Stimulated activated CD8-positive, alpha-beta memory T cell treated with anti-CD3 and anti-CD28 coated beads, Interleukin-4, amount 100 ng/mL, for 1 hour (primary cell): ENCODE measurements at places on chromosomes 4 and X.

DNA sequence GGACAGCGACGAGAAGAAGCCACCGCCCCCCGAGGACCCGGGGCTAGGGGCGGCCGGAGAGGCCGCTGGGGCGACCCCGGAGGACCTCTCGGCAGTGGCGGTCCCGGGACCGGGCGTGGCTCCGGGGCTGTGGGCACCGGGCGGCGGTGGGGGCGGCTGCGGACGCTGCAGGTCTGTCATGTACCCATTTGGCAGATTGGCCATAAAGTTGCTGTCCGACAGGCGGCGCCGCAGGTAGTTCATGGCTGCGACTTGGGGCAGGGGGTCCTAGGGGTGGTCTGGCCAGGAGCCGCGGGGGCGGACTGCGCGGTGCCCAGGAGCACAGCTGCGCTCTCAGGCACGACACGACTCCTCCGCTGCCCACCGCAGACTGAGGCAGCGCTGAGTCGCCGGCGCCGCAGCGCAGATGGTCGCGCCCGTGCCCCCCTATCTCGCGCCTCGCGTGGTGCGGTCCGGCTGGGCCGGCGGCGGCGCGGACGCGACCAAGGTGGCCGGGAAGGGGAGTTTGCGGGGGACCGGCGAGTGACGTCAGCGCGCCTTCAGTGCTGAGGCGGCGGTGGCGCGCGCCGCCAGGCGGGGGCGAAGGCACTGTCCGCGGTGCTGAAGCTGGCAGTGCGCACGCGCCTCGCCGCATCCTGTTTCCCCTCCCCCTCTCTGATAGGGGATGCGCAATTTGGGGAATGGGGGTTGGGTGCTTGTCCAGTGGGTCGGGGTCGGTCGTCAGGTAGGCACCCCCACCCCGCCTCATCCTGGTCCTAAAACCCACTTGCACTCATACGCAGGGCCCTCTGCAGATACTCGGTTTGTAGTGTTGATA is at the start of gene SYN1:
TSS of gene SYN1 (minus strand) at position 372 of the 817 bp plus-strand sequence. CDS start at position 243, 129 bp downstream.
- DNase-seq = peak; percentile 26

- no peak for DNase-seq
Observed at GRCh38 chr4:139665079-139665689, 435 bp upstream of the MGST2 start.

DNA sequence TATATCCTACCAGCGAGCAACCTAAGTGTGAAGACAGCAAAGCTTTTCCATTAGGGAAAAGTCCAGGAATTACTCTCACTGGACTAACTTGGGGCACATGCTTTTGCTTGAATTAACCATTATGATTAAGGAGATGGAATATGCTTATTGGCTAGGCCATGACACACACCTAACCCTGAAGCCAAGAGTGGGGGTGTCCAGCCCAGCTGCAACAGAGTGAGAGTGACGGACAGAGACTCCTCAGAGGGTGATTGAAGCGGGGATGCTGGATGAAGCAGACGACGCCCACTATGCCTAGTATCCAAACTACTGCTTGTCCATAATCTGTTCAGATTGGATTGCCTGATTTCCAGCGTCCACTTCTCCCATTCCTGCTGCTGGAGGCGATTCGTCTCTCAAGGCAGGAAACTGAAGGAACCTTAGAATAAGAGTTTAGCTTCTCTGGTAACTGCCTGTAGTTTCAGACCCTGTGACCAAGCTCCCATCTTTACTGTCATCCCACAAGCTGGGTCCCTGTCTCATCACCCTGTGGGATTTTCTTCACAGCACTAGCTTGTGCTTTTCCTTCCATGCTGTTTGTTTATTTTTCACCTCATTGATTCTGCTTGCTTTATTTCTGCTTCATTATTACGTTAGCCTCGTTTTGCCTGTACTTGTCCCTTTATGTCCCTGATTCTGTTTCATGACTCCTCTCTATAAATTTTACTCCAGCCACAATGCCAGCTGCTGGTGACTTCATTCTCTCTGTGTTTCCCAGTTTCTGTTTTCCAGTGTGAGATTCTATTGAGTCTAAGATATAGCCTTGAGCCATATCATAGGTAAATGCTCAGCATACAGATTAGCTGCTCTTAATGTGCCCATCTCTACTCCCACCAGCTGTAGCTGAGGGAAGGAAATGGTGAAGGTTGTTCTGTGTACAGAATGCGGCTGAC is 19.0 kb downstream of the FAM47E start:
- DNase-seq = no peak

DNA sequence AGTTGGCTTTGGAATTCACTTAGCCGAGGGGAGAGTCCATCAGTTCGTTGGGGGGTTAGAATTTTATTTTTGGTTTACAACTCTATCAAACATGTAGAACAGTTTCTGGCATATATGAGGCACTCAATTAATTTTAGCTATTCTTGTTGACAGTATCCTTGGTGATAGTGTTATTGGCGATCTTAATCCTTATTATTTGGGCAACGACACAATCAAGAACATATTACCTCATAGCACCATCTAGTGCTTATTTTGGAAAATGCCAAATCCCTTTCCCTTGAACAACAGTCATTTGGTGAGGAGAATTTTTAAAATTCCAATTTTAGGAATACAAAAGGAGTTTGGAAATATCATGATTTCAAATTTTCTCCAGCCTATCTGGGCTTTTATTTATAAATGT is 17.9 kb upstream of the PGRMC1 start:
- no peak for DNase-seq

DNA sequence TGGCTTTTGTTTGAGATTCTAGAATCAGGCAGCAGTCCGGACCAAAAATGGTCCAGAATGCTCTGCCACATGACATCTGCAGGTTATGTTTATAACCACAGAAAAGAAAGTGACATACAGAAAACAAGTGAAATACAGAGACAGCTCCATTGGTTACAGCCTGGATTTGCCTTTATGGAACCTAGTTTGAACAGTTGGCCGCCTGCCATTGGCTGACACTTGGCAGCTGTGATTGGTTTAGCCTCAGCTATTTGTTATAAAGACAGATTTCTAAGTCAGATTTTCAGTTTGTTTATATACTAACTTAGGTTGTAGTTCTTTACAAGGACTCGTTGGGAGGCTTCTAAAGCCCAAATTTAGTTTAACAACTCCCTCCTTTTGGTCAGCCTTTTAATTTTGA is 40.8 kb upstream of the IL9R start:
- no peak for DNase-seq

- DNase-seq = no peak
Observed at GRCh38 chr4:71107726-71108125, 114.3 kb downstream of the DCK start.
